ENCODE measurements at places on chromosomes 4 and X.
A peak's percentile ranks its signal among the peaks of the same experiment; 100 is the strongest.

DNA sequence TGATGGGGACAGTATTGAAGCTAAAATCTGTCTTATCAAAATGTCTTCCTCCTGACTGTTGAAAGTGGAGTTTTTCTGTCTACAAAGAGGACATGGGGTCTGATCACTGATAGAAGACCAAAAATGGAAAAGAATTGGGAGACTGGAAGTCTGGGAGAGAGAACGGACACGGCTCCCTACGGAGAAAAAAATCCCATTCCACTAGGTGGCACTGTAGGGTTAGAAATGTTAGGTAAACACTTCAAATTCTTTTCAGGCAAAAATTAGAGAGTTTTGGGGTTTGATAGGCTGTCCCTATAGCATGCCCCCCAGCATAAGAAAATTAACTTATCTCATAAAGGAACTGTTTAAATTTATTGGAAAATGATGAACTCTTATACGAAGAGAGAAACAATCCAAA is 200.5 kb downstream of the FAM133A start:
- no peak for DNase-seq

- no peak for DNase-seq
Measured at GRCh38 chr4:5143940-5144339, 92.7 kb downstream of the STK32B start.

- DNase-seq = no peak
Measured at GRCh38 chrX:20947411-20947912, 426.8 kb upstream of the CNKSR2 start.

- DNase-seq = no peak
Measured at GRCh38 chr4:164997941-164998340, 20.5 kb upstream of the TRIM61 start.

DNA sequence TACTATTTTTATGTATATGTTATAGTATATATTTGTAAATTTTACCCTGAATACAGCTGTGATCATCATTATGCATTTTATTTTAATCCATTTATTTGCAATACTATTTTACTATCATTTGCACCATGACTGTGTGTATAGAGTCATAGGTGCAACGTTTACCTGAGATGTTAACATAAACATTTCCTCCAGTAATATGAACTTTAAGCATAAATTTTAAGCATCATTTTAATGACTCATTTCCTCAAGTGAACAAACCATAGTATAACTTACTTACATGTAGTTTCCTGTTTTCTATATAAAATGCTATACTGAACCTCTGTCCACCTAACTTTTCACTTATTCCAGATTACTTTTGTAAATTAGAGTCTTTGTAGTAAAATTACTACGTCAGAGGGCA is 92.8 kb downstream of the NFKB1 start:
- DNase-seq = no peak

DNA sequence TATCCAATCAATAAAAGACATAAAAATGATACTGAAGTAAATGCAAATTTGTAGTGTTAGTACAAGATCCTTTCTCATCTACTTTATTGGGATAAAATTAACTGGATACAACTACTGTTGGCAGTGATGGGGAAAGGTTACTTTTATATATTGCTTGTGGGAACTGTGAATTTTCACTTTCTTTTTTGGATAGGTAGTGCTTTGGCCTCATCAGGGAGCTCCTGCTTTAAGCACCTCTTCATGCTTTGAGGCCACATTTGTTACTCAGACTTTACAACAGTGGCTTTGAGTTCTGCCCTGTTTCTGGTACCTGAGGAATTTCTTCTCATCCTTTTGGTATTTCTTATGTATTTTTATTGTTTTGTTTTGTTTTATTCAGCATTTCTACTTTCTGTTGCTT is 316.8 kb upstream of the ZCCHC13 start:
- DNase-seq = no peak

GRCh38 chr4:3042226-3042625 is 32.1 kb downstream of the HTT-AS start:
- DNase-seq = no peak

DNA sequence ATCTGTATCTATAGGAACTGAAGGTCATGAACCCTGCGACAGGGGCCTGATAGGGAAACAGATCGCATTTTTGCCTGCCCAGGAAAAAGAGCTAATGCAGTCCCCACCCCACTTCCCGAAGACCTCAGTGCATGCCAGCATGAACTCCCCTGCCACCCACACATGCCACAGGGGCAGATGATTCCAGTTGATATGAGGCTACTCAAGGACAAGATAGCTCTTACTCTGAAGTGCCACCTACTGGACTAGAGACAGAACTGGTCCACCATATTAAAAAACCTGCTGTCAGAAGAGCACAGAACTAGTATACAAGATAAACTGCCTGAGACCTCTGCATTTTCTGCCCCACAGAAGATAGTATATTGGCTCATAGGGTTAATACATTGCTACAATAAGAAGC is 68.0 kb downstream of the YIPF7 start:
- DNase-seq = no peak

GRCh38 chrX:26083093-26083492 is 55.0 kb upstream of the MAGEB18 start:
- no peak for DNase-seq

DNA sequence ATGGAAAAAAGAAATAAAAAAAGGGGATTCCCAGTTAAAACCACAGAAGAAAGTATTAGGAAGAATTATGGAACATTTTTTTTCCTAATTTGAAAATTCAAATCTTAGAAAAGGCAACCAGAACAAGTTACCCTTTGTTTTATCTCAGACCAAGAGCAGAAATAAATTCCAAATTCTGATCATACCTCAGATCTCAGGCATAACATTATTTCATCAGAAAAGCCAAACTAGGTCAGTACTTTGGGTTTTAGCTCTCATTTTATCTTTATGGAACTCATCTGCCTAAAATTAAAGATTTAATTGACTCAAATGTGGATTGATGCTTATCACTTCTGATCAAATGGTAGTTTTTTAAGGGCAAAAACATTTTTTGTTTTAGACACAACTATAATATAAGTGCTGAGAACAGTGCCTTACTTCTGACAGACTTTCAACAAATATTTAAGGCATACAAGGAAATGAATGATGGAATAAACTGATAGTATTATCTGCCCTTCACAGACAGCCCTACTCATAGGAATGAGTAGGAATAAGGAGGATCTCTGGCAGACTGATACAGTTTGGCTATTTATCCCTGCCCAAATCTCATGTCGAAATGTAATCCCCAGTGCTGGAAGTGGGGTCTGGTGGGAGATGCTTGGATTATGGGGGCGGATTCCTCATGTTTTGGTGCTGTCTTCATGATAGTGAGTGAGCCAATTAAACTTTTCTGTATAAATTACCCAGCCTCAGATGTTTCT is 245.3 kb upstream of the PITX2 start:
- no peak for DNase-seq

- no peak for DNase-seq
Measured at GRCh38 chrX:120672389-120672788, 42.5 kb upstream of the C1GALT1C1 start.

DNA sequence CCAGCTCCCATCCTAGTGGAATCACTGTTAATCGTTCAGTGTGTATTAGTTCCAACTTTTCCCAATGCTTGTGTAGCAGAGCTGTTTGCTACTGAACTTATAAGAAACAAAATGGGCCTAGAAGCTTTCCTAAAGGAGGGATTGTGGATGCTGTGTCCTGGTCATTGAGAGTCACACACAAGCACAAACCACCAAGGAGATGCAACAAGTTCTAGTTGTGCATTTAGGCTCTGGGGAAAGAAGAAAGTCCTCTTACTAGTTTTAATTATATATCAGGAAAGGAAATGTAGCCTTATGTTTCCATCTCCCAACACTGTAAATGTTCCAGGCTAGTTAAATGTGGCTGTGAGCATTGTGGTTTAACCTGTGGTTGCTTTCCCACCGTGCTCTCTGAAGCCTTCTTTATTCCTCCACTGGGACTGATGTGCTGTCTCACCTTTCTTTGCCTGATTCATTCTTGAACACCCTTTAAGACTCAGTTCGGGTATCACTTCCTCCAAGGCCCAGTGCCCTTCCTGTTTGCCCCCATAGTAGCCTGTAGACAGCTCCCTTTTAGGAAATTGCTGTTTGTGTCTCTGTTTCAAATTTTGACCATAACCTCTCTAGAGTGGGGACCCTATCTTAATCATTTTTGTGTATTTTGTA is 34.3 kb downstream of the ATP10D start:
- no peak for DNase-seq

- no peak for DNase-seq
Measured at GRCh38 chr4:151458148-151458547, 49.2 kb downstream of the FHIP1A start.

DNA sequence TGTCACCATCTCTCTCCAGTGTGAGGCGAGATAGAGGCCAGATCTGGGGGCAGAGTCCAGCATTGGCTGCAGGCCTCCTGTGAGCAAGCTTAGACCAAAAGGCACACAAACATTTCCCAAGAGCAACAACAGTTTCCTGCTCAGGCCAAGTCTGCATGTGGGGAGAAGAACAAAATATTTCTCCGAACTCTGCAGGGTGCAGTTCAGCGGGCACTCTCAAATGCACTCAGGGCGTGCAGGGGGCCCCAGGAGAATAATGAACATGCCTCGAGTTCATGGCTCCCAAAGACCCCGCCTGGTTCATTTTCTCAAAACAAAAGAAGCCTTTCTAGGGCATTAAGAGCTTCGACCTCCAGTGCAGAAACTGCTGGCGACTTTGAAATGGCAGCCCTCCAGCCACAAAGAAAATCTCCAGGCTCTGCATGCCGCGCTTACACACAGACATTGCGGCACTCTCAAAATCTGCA is 57.8 kb upstream of the HELT start:
- no peak for DNase-seq

- no peak for DNase-seq
Measured at GRCh38 chr4:127788517-127788916, 6.4 kb downstream of the HSPA4L start.

DNA sequence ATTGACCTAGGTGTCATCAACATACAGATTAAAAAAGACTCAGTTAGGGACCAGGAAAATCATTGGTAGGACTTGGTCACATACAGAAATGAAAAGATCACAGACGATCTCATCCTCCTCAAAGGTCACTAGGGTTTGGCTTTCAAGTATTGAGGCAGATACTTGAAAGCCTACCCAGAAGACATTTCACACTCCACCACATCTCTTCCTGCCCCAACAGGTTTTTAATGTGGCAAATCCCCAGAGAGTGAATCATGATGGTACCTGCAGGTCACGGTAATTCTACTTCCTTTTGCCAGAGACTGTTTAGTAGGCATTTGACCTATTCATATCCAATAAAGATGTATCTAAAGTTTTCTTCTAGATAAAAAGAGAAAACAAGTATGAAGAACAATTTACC is 44.1 kb downstream of the INPP4B start:
- DNase-seq = no peak

DNA sequence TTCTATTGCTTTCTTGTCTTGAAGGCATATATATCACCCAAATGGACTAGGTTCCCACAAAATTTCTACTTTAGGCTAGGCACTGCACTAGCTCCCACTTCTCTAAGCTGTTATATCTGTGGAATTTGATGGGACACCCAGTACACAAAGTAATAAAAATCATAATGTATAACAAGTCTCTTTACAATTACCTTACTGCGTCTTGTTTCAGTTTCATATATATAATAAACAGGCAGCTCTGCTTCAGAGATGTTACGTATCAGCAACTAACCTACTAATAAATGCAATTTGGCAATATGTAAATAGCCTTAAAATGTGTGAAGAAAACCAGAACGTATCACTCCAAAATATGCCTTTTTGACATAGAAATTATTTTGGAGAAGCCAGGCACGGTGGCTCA is 42.0 kb upstream of the UGDH start:
- no peak for DNase-seq

GRCh38 chr4:63308697-63309096 is 1100.6 kb downstream of the TECRL start:
- DNase-seq = no peak

GRCh38 chr4:84782517-84782916 is 184.0 kb downstream of the WDFY3 start:
- DNase-seq = no peak

- DNase-seq = no peak
Measured at GRCh38 chrX:17410651-17411050, 35.7 kb downstream of the NHS start.

DNA sequence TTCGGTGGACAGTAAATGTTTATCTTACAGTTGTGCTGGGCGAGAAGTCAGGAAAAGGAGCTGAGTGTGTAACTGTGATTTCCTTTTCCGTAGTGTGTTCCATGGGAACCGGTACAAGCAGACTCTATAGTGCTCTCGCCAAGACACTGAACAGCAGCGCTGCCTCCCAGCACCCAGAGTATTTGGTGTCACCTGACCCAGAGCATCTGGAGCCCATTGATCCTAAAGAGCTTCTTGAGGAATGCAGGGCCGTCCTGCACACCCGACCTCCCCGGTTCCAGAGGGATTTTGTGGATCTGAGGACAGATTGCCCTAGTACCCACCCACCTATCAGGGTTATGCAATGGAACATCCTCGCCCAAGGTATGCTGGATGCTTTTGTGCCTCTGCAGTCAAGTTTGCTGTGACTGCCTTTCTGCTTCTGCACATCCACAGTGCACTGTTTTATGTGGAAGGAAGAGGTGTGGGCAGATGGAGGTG is 27.4 kb downstream of the NOCT start:
- peak; percentile 59 for DNase-seq

DNA sequence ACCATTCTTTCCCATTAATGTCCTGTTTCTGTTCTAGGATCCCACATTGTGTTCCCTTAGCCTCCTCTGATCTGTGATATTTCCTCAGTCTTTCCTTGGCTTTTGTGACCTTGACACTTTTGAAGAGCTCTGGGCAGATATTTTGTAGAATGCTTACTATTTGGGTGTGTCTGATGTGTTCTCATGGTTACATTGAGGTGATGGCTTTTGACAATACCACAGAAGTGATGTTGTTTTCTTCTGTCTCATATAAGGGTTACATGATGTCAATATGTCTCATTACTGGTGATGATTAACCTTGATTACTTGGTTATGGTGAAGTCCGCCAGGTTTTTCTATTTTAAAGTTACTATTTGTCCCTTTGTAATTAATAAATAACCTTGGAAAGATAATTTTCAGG is 183.7 kb downstream of the SOWAHB start:
- no peak for DNase-seq

DNA sequence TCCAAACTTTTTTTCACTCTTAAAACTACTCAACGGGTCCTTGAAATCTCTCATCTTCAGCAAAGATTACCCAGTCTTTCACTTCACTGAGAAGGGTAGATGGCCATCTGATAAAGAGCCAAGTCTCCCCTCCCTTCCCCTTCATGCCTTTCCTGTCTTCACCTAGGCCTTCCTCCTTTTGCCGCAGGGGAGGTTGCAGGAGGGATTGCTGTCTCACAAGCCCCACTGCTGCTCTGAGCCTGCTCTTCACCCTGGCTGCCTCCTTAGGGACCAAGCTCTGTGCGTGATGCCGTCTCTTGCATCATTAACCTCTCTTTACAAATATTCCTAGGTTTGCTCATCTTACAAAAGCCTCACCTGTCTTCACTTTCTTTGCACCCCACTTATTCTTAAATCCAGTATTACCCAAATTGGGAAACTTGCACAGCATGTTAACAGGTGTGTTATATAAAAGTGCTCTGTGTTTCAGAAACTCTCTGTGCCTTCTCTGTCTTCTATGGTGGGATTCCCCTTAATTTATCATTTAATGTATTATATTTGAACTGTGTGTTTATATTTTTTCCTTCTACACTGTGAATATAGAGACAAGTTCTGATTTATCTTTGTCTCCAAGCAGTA is 3.8 kb downstream of the ZFX start:
- no peak for DNase-seq

- no peak for DNase-seq
Measured at GRCh38 chrX:19350941-19351384, 7.2 kb downstream of the PDHA1 start.

Measured in muscle of back (tissue), 13 donors.